ENCODE measurements at places on chromosomes 5 and 9.

GRCh38 chr5:171531638-171532037, 112.2 kb downstream of the FGF18 start:
- no peak for DNase-seq

GRCh38 chr9:102354041-102354440, 615.6 kb upstream of the GRIN3A start:
- DNase-seq, result peak; percentile 15

- no peak for DNase-seq
These were observed 47.6 kb downstream of the NSG2 start for GRCh38 chr5:174093123-174093522.

DNA sequence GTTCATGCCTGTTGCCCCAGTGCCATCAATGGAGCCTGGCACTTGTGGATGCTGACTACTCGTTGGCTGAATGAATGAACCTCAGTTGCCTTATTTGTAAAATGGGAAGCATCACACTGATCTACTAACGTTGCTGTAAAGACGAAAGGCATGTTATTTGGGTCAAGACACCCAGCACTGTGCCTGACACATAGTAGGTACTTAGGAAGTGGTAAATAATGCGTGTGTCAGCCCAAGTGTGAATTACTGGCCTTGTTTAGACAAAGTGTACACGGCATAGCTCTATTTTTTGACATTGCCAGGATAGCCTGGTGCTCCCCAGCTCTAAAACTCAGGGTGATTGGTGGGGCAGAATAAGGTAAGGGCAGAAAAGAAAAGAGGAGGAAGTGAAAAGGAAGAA, 27.4 kb downstream of the ERGIC1 start:
- no peak for DNase-seq

DNA sequence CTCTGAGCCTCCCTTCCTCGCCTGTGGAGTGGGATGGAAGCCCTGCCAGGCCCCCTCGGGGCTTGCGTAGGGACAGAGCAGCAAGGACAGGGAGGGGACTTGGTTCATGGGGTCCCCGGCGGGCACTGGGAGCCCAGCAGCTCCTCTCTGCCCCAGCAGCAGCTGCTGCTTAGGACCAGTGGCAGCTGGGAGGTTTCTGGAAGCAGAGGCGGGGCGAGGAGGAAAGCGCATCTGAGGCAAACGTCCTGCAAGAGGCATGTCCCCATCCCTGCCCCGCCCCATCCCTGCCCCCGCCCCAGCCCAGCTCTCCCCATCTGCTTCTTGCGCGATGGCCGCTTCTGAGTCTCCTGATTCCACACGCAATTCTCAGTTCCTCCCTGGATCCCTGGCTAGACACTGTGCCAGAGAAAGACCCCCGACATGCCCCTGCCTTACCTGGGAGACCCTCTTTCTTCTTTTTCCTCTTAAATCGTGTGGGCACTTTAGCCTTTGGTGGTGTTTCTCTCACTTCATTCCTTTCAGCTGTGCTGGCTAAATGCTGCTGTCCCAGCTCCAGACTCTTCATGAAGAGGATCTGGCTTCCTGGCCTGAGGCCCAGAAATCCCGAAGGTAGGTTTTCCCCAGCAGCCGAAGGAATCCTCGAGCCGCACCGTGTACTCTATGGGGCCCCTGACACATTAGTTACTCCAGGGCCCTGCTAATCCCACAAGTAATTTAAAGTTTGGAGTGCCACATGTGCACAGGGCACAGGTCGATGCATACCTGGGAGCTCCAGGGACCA, 4.4 kb upstream of the OR2S2 start:
- DNase-seq, result no peak

GRCh38 chr5:172777881-172778814, 7.2 kb upstream of the DUSP1 start:
- DNase-seq, result peak; percentile 79

- no peak for DNase-seq
These were observed 1.5 kb upstream of the SLC6A3 start for GRCh38 chr5:1446602-1447343.

GRCh38 chr5:85990998-85991397, 626.7 kb upstream of the COX7C start:
- DNase-seq, result no peak

DNA sequence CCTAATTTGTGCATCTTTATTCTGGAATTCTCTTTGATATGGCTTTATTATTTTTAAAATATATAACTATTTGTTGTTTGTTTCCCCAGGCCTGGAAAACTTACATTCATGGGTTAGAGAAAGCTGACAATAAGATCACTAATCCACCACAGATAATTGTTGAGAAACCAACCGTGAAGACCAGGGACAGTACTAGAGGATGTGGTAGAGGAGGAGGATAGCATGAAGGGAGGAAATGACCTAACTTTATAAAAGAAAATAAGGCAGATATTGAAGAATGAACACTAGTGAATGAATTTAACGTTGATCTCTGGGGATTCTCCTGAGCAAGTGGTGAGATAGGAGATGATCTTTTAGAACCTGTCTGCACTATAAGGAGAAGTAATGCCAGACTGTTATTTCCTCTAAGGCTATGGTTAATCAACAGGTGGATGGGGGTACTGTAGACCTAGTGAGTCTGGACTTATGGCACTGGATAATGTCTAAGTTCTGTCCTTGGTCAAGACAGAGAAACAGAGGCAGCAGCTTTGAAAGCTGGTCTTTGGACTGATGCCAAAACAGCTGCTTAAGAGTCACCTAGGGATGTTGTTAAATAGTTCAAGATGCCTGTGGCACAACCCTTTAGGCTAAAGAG, 52.4 kb downstream of the NREP start:
- no peak for DNase-seq

GRCh38 chr9:120382453-120382852, 197.5 kb downstream of the CDK5RAP2 start:
- no peak for DNase-seq

GRCh38 chr5:95822043-95822541, 434 bp downstream of the GLRX start:
- peak; percentile 77 for DNase-seq

- DNase-seq, result peak; percentile 66
These were observed 18.1 kb downstream of the MYMK start for GRCh38 chr9:133506653-133507038.

GRCh38 chr5:59189472-59190244, 606.8 kb downstream of the RAB3C start:
- DNase-seq, result no peak

DNA sequence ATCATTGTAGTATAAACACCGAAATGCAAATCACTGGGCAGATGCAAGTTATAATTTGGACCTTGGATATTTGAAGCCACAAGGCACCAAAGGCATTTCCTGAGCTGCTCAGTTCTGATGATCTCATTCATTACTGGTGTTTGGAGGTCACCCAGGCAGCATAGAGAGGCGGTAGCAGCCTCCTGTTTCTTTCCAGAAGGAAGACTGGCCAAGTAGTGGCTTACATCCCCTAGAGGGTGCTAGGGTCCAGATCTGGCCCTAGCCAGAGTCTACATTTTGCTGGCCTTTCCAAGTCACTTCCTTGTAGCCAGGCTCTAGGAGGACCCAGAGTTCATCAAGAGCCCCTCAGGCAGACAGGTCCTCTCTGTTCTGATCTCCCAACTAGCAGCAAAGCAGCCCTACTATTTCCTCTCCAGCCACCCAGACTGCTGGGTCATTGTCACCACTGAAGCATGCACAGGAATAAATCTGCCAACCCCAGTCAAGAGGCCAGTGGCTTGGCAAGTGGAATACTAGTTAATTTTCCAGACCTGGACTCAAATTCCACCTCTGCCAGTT, 33.4 kb upstream of the TTC1 start:
- DNase-seq, result peak; percentile 66

GRCh38 chr5:7868427-7868772, 431 bp downstream of the FASTKD3 start:
- DNase-seq, result peak; percentile 12

All from RKO (cell line).